ENCODE measurements at places on chromosomes 12 and 14.

- no peak for DNase-seq
These were observed 6.3 kb upstream of the SERPINA1 start for GRCh38 chr14:94394581-94395207.

GRCh38 chr14:70718383-70719118 lies 76.8 kb downstream of the TTC9 start:
- DNase-seq: no peak

- no peak for DNase-seq
These were observed 221.0 kb upstream of the SLC16A7 start for GRCh38 chr12:59374783-59375182.

- DNase-seq: no peak
These were observed 126.9 kb upstream of the PRICKLE1 start for GRCh38 chr12:42716491-42716891.

DNA sequence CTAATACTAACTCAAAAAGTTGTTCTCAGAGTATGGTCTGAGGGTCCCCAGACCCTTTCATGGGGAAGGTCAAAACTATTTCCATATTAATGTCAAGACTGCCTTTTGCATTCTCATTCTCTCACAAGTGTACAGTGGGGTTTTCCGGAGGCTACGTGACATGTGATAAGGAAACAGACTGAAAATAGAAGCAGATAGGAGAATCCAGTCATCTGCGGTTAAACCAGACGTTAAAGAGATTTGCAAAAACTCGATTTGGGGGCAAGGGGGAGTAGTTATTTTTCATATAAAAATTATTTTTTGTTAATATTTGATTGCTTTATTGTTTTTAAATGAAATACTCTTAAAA lies 1.0 kb upstream of the NAP1L1 start:
- DNase-seq: no peak

DNA sequence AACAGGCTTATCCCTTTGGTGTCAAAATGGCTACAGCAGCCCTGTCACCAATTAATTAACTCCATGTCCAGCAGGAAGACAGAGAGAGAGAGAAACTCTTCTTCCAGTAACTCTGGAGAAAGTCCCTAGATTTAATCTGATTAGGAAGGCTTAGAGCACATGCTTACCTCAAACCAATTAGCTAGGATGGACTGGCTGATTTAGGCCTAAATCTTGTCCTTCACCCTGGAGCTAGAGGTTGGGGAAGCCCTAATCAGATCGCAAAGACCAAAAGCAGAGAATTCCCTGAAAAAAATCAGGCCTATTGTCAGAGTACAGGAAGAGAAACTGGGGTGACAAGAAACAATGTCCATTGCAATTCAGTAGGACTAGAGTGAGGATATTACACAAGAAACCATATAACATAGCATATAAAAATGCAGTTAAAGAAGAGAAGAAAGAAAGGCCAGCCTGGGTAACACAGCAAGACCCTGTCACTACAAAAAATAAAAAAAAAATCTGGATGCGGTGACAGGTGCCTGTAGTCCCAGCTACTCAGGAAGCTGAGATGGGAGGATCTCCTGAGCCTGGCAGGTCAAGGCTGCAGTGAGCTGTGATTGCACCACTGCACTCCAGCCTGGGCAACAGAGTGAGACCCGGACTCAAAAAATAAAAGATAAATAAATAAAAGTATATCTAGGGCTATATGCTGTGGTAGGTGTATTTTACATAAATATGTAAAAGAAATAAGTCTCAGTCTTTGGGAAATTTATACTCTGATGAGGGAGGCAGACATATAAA lies 34.9 kb upstream of the TUBA1A start:
- no peak for DNase-seq

- DNase-seq: no peak
These were observed at the start of gene RASSF3 for GRCh38 chr12:64610079-64610659. Gene RASSF3, plus strand, starts transcription at chr12:64610495. Its CDS starts 138 bp downstream, at chr12:64610633.

- DNase-seq: peak; percentile 68
These were observed 13.3 kb downstream of the IL22 start for GRCh38 chr12:68240079-68240478.

DNA sequence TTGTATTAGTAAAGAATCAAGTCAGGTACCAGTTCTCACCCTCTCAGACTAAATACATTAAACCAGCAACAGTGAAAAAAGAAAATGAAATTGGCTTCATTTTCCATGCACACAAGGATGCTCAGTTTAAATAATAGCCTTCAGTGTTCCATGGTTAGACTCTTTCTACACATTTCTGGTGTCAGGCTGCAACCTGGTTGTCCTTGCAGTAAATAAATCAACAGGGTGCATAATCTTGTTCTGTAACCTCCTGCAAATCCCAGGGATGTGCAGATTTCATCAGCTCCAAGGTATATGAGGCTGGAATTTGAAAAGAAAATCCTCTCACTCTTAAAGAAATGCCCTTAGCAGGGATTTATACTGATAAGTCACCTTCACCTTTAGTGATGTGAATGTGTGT lies 46.7 kb upstream of the BTG1 start:
- no peak for DNase-seq

- DNase-seq: no peak
These were observed 36.1 kb downstream of the CPSF6 start for GRCh38 chr12:69275471-69275891.

- DNase-seq: no peak
These were observed 13.1 kb downstream of the ARMH4 start for GRCh38 chr14:58138714-58139482.

- DNase-seq: no peak
These were observed 27.8 kb upstream of the SLC38A2 start for GRCh38 chr12:46400406-46400805.

DNA sequence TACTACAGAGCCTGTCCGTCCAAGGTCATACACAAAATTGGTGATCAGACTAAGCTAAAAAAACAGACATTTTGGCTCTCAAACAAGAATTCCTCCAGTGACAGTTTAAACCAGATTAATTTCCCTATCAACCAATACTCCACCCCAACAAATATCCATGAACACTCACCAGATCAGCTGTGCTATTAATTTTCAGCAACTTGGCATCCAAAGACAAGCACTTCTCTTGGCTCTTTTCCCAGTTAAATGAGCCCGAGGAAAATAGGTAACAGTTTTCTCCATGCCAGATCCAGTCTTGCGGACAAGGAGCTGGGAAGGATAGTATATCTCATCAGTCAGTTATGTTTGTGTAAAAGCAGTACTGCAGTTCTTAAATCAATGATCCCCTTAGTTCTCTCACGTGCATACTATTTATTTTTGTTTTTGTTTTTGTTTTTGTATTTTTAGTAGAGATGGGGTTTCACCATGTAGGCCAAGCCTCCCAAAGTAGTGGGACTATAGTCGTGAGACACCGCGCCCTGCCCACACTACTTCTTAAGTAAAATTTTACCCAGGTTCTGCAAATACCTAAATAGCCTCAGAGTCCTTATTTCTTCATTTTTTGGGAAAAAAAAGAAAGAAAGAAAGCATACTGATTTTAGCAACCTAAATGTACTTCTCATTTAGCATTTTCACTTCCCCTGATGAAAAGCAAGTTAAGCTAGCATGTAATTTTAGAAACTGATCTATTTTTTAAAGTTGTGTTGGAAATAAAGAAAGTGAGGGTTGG lies 11.1 kb downstream of the OLR1 start:
- DNase-seq: no peak

GRCh38 chr12:1848745-1849144 lies 28.4 kb downstream of the LRTM2 start:
- DNase-seq: no peak

DNA sequence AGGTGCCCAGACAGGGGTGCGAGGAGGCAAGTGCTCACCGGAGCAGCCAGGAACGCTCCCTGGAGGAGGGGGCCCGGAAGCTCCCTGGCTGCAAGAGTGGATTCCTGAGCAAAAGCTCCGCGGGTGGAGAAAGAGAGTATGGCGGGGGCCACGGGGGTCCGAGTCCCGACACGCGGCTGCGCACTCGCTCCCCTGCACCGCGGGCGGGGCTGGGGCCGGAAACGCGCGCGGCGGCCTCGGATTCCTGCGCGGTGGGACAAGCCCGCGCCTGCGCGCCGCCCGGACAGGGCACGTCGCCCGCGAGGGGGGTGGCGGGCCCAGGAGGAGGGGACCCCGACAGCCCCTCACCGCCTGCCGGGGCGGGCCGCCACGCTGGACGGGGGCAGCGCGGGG lies 27.8 kb upstream of the GPR132 start:
- no peak for DNase-seq

DNA sequence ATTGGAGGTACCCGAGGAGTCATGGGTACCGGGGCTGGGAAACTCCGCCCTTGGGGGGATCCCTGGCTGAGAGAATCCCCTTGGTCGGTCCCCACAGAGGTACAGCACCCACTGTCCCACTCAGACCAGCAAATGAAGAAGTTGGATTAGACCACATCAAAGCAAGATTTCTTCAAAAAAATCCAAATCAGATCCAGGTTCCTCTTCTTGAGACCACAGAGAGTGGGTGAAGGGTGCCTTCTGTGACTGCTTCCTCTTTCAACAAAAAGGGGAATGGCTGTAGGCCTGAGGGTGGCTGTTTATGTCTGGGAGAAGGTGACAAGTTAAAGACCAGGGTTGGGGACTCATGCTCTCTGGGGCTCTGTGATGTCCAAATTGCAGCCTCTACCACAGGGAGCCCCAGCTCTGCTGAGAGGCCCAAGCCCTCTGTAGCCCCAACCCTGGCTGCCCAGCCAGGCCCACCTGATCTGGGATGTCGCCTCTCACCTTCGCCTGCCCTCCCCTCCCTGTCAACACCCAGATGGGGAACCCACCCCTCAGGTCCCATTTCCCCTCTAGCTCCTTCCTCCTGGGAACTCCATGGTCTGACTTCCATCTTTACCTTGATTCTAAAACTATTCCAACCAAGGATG lies 50.9 kb downstream of the ZFP36L1 start:
- no peak for DNase-seq

DNA sequence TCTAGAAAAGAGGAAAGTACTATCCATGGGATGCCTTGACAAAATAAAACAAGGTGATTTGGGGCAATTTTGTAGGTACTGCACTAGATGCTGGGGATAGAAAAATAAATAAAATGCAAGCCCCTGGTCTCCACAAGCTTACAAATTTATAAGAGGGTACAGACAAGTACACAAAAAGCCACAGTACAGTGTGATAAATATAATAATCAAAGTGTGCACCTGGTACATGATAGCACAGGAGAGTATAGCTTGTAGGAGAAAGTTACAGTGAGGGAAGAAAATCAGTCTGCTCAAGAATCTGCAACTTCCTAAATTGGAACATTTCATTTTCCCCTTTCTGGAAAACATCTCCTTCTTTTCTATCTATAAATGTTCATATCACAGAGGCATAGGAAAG lies 3.0 kb upstream of the SSTR1 start:
- no peak for DNase-seq

GRCh38 chr12:132530447-132530846 lies 40.5 kb downstream of the FBRSL1 start:
- no peak for DNase-seq

GRCh38 chr14:100012478-100013327 lies 52.5 kb upstream of the EVL start:
- no peak for DNase-seq

DNA sequence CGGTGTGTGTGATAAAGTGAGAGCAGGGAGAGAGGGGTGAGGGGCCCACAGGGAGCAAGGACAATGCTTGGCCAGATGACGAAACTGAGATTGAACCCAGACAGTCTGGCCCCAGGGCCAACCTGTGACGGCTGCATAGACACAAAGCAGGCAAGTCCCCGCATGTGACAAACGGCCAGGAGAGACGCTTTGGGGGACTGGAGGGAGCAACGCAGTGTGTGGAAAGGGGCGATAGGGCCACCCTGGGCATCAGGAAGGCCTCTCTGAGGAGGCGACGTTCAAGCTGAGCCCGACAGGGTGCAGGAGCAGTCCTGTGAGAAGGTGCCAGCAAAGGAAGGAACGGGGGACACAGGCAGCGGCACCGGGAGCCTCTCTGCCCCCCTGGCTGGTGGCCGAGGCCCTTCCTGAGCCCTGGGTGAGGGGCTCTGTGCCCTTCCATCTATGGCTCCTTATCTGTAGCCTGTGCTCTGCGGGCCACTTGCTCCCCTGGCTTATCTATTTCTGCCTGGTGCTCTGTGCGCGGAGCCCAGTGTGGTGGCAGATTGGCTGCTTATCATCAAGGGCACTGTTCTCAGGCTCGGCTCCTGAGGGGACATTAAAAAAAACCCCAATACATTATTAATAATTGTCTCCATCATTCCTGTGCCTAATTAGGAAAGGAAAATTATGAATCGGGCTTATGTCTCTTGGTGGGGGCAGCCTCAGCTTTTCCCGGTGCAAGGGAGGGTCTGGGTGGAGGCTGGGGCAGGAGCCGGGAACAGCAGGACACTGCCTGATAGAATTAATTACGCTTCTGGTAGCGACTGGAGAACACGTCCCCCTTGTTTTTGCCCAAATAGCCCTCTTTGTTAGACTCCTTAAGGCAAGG lies 39.8 kb downstream of the PRIMA1 start:
- DNase-seq: no peak

GRCh38 chr14:97640031-97640430 lies 842.8 kb downstream of the VRK1 start:
- no peak for DNase-seq

- DNase-seq: no peak
These were observed 3.4 kb upstream of the IRF2BPL start for GRCh38 chr14:77031759-77032490.

DNA sequence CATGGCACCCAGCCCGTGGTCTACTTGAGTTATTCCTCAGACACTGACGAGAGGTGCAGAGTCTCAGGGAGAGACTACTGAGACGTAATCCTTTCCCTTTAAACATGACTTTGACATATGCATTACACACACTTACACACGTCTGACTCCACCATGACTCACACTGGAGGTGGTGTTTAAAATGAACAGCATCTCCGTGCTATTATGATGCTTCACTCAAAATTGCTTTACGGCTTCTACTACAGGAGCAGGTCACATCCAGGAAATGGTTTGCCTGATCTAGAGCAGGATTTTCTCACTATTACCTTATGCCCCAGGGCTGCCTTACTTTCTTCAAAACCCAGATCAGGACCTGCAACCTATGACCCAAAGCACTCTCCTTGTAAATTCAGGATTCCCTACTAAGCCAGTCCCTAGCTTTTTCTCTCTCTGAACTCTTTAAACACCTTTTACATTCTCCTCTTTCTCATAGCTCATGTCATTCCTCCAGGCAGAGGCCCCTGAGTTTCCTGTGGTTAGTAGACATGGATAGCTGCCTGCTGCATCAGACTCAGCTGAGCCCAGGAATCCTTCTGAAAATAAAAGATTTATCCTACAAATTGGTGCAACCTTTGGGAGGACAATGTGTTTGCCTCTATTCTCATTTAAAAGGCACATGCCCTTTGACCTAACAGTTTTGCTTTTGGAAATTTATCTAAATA lies 31.2 kb downstream of the TMCC3 start:
- peak; percentile 34 for DNase-seq

DNA sequence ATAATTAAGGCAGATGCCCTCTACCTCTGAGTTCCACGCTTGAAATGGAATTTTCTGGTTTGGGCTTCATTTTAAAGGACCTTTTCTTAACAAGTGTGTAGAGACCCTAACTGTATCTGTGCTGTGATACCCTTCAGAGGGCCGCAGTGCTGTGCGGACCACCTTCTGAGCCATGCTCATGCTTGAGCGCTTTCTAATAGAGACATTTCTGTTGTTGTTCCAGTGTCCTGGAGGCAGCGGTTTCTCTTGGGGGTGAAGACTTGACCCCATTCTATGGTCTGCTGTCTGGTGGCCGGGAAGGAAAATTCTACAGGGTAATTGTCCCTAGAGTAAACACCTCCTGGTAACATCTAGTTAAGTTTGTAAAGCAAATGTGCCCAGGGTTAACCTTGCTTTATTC lies 46.7 kb upstream of the BCL7A start:
- DNase-seq: no peak

All from AG04449 (cell line).